ENCODE measurements at places on chromosomes 3 and 15. TPM values are rescaled to one million over a fixed set of nuclear protein-coding genes. Genes with fewer than 3 reads are reported as not detected.

The PYGO1 gene
- 7.7 TPM for polyA plus RNA-seq

The EPHA3 gene
- polyA plus RNA-seq = 0.04 TPM

The GOLGA8S gene
- 0.02 TPM for polyA plus RNA-seq

The LSMEM2 gene
- not detected for polyA plus RNA-seq

The XCR1 gene
- polyA plus RNA-seq = not detected

The DTX3L gene
- polyA plus RNA-seq = 7.0 TPM

The RPL4 gene
- polyA plus RNA-seq = 5,274 TPM

The POTEB3 gene
- polyA plus RNA-seq = not detected

The BLOC1S6 gene
- 29.9 TPM for polyA plus RNA-seq

The SCN11A gene
- polyA plus RNA-seq = 0.05 TPM

The A4GNT gene
- not detected for polyA plus RNA-seq

The C15orf62 gene
- 0.05 TPM for polyA plus RNA-seq

Measured in AG04450 (cell line).